ENCODE measurements at places on chromosomes 5 and 9. TPM values are rescaled to one million over a fixed set of nuclear protein-coding genes. Genes with fewer than 3 reads are reported as not detected.

Gene TAF11L5
- total RNA-seq, result not detected

Gene CCL19
- not detected for total RNA-seq

Gene RNF208
- 3.4 TPM for total RNA-seq

Gene TPM2
- 853 TPM for total RNA-seq

Gene PCDHGB5
- 18.5 TPM for total RNA-seq
